ENCODE measurements at places on chromosomes 5 and 9.

DNA sequence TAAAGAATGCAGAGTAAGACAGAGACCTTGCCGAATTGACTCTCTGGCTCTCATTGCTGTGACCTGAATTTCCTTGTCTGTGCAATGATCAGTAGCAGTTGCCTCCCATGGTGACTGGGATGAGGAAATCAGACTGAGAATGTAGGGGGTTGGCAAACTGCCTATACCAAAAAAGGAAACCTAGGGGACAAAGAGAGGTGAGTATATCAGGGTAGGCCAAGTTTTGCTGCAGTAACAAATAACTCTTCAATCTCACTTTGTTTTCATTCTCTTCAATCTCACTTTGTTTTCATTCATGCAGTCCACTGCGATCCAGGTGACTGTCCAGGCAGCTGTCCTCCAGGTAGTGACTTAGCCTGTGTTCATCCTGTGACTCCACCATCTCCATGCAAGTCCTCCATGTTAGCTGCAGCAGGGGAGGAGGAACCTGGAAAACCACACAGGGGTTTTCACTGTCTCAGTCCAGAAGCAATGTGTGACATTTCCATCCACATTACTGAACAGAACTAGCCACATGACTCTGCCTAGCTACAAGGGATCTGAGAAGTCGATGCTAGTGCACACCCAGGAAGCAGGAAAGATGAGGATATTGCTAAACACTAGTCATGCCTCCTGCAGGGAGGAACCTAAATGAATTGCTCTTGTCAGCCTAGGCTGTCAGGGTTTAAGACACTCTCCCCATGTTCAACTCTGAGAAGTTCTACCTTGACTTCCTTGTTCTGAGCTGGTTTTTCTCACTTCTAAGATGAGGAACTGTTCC is 26.0 kb downstream of the TMEM174 start:
- DNase-seq, result no peak

- no peak for DNase-seq
Measured at GRCh38 chr9:71620746-71621145, 147.6 kb downstream of the CEMIP2 start.

DNA sequence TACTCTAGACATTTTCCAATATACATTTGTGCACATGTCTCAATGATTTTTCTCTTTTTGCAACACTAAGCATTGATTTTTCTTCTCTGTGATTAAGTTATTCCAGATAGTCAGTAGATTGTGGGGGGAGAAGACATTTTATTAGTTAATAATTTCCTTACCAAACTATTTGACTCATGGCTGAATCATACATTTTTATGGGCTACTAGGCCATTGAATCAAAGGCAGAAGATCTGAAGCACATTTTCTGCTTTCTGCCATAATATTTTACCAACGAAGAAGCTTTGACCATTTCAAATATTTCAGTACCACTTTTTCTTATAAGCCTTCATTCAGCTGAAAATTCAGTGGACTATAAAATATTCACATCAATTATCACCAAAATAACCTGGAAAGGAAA is 175.6 kb downstream of the IRX2 start:
- DNase-seq, result no peak

GRCh38 chr5:18403941-18404438 is 769.7 kb downstream of the TAF11L14 start:
- no peak for DNase-seq

DNA sequence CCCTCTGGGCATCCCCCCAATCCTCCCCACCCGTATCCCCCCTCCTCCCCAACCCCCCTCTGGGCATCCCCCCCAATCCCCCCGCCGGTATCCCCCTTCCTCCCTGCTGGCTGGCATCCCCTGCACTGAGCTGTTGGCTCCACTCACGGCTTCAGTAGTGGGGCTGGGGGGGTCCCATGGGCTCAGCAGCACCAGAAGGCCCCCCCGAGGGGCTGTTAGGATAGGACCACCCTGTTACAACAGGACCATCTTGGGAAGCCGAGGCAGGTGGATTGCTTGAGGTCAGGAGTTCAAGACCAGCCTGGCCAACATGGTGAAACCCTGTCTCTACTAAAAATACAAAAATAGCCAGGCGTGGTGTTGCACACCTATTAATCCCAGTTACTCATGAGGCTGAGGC is 42.4 kb downstream of the EXD3 start:
- no peak for DNase-seq

DNA sequence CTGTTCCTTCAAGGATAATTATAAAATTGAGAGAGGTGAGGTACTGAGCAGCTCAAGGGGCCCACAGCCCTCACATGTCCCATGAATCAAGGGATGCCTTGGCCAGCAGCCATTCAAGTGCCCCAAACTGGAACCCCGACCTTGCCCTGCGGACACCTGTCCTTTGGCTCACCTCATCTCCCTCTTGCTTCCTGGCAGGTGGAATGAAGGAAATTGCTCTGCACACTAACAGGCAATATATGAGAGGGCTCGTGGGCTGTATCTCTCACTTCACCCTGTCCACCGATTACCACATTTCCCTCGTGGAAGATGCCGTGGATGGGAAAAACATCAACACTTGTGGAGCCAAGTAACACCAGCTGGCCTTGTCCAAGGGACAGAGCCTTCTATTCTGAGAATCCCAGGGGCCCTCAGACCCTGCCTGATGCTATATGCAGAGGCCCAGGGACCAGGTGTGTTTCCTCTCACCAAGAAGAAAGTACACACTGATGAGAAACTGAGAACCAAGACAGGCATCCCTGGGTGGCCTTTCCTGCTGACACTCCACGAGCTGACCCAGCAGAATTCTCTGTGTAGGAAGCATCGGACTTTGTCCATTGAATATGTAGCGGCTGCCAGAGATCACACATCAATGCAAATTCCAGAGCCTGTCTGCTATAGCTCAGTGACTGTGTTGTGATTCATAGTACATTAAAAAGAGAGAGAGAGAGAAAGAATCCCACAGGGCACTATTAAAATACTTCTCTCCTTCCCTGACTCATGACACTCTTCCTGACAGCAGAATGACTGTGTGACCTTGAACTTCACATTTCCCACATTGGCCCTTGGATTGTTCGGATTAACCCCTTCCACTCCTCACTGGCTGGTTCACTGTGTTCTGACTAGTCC is 92.6 kb downstream of the LIFR start:
- no peak for DNase-seq

DNA sequence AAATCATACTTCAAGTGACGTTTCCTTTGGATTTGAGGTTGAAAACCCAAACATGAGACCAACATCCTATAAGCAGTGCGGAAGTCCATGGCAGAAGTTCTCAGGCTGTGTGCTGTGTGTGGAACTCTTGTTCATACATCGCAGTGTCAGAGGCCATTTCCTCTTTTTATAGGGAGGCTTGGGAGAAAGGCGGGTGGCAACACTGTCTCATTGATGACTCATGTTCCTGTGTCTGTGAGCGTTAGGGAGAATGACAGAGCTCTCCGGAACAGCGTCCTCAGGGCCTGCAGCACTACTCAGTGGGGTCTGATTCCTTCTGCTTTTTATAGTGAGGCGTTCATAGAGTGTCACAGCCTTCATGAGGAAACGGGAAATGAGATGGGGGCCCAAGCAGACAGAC is 98.8 kb upstream of the BASP1 start:
- no peak for DNase-seq

All from stimulated activated CD8-positive, alpha-beta memory T cell treated with anti-CD3 and anti-CD28 coated beads, Interleukin-2, amount 100 ng/mL, for 1 hour (primary cell).